ENCODE measurements at places on chromosomes 6 and 20. TPM values are rescaled to one million over a fixed set of nuclear protein-coding genes. Genes with fewer than 3 reads are reported as not detected.

FAM209B gene
- total RNA-seq, result 0.33 TPM

OR2W1 gene
- not detected for total RNA-seq

XRN2 gene
- total RNA-seq, result 121 TPM

TULP1 gene
- total RNA-seq, result not detected

ASIP gene
- not detected for total RNA-seq

HUS1B gene
- total RNA-seq, result 1.5 TPM

CDSN gene
- not detected for total RNA-seq

LRRC73 gene
- total RNA-seq, result 0.17 TPM

LSM2 gene
- total RNA-seq, result 36.9 TPM

TINAG gene
- not detected for total RNA-seq

FAM83C gene
- total RNA-seq, result not detected

GTSF1L gene
- total RNA-seq, result not detected

EYS gene
- not detected for total RNA-seq

OOEP gene
- total RNA-seq, result not detected

SCUBE3 gene
- 0.85 TPM for total RNA-seq

NOX3 gene
- total RNA-seq, result not detected

ADGRF4 gene
- total RNA-seq, result under 0.01 TPM

MOG gene
- not detected for total RNA-seq

VGLL2 gene
- total RNA-seq, result not detected

MRAP2 gene
- 3.1 TPM for total RNA-seq

GABRR1 gene
- total RNA-seq, result not detected

ENPP5 gene
- not detected for total RNA-seq

RAD21L1 gene
- not detected for total RNA-seq

LY6G6D gene
- not detected for total RNA-seq

OTOR gene
- total RNA-seq, result not detected

PMEPA1 gene
- 1.9 TPM for total RNA-seq

SPATA25 gene
- total RNA-seq, result 1.0 TPM

BPIFB4 gene
- not detected for total RNA-seq

C20orf144 gene
- total RNA-seq, result not detected

GMDS gene
- 21.1 TPM for total RNA-seq

Measured in dermis blood vessel endothelial cell (primary cell).